B cell (primary cell): ENCODE measurements at places on chromosomes 2 and 18. TPM values are rescaled to one million over a fixed set of nuclear protein-coding genes. Genes with fewer than 3 reads are reported as not detected.

Gene ANKRD62
- total RNA-seq: not detected in 2 replicates

Gene LINC00305
- total RNA-seq: not detected in 2 replicates

Gene COL6A3
- 0.10 and 0.22 TPM in 2 replicates for total RNA-seq

Gene MYO5B
- 0.24 and 0.30 TPM in 2 replicates for total RNA-seq

Gene APCDD1
- total RNA-seq: 0.46 and 1.1 TPM in 2 replicates
